ENCODE measurements at places on chromosomes 13 and 19.

- no peak for DNase-seq
Observed at GRCh38 chr13:65911546-65912193, 1318.5 kb downstream of the PCDH9 start.

GRCh38 chr19:33715462-33715861, 81.2 kb upstream of the KCTD15 start:
- no peak for DNase-seq

- DNase-seq = peak; percentile 45
Observed at GRCh38 chr13:76885203-76886004, 801 bp downstream of the KCTD12 start.

DNA sequence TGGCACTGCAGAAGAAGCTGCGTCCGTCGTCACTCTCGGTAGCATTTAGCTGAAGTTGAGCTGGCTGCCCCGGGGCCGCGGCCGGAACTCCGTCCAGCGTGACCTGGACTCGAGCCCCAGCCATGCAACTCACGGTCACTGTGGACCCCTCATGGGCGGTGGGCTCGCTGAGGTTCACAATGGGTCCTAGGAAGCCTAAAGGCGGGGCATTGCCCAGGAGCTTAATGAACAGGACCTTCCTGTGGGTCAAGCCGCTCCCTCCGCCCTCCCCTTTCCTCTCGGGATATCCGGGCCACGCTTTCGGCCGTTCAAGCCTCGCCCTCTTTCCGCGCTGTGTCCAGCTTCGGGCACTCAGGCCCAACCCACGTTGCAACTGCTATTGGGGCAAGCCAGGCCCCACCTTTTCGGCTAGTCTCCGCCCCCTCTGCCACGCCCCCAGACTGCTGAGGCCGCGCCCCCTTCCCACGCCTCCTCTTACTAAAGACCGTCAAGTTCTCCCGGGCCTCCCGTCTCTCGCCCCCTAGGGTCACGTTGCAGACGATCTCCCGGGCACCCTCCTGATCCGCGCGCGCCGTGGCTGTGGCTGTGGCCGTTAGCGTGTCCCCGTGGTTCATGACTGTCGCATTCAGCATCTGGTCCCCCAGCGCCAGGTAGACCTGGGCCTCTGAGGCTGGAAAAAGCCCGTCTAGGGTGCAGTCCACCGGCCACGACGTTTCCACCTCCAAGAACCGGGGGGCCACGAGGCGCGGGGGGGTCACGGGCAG, 1.4 kb upstream of the RAVER1 start:
- DNase-seq = peak; percentile 28

- no peak for DNase-seq
Observed at GRCh38 chr13:77623806-77624205, 73.7 kb upstream of the SLAIN1 start.

- no peak for DNase-seq
Observed at GRCh38 chr13:21528616-21529015, 69.5 kb upstream of the ZDHHC20 start.

DNA sequence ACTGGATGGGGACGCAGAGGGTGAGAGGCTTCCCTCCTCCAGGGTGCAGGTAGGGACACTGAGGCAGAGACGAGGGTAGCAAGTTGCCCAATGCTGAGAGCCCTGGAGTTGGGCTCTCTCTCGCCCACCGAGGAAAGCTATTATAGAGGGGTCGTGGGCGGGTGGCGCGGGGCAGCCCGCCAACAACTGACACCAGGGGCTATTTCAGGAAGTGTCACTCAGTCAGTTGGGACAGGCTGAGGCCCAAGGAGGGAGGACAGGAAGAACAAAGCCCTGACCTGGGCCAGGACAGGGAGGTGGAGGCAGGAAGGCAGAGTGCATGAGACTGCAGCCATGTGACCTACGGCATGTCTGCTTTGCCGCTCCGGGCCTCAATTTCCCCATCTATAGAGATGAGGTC, 29.9 kb downstream of the TINCR start:
- DNase-seq = no peak

- no peak for DNase-seq
Observed at GRCh38 chr13:41962994-41963393, 2.1 kb upstream of the VWA8 start.

GRCh38 chr13:73039201-73040108, 19.4 kb upstream of the KLF5 start:
- DNase-seq = no peak

DNA sequence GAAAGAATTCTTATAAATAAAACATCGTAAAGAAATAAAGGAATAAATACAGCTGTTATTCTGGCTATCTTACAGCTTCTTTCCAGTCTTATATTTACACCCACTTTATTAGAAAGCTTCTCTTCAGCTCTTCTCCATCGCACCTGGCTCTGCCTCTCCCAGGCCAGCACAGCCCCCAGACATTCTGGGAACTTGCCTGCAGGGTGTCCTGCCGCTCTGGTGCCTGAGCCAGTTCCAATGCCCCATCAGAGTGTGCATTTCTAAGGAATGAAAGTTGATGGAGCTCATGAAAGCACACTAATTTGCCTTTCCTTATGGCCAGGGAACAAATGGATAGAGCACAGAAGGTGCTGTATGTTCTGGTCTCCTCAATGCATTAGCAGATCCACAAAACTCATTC, 68.7 kb downstream of the MIPEP start:
- DNase-seq = no peak

DNA sequence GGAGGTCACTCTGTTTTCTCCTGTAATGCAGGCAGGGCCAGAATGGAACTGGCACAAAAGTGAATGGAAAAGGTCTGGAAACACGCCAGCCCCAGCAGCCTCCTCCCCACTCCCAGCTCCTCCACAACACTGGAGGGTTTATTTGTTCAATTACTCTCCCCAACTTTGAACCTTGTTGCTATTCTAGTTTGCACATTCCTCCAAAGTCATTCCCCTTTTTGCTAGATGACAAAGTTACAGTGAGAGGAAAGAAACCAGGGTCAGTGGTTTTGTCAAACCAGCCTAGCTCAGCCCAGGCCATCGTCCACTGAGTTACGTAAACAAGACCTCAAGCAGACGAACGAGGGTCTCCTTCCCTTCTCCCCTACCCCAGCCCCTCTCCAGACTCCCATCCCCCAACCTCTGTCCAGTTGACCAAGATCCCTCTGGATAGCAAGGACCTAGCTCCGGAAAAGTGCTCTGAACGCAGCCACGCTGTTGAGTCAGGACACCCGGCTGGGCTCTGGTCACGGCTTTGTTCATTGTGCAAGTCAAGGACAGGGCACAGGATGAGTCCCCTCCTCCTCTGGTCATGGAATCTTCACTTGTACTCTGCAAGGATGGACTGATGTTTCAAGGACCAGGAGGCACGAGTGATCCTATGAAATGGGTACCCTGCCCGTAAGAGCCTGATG, 180.0 kb downstream of the USP12 start:
- no peak for DNase-seq

DNA sequence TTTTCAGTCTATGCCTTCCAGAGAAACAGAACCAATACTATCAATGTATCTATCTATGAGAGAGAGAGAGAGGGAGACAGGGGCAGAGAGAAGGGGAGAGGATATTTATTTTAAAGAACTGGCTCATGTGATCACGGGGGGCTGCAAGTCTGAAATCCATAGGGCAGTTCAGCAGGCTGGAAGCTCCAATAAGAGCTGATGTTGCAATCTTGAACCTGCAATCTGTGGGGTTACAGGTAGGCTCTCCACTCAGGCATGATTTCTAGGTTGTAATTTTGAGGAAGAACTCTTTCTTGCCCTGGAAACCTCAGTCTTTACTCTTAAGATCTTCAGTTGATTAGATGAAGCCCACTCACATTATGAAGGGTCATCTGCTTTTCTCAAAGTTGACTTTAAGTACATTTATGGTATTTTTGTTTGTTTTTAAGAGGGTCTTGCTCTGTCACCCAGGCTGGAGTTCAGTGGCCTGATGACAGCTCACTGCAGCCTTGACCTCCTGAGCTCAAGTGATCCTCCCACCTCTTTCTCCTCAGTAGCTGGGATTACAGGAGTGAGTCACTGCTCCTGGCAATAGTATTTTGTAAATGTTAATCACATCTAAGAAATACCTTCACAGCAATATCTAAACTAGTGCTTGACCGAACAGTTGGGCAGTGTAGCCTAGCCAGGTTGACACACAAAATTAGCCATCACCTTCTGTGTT, 376.4 kb downstream of the FGF9 start:
- no peak for DNase-seq

DNA sequence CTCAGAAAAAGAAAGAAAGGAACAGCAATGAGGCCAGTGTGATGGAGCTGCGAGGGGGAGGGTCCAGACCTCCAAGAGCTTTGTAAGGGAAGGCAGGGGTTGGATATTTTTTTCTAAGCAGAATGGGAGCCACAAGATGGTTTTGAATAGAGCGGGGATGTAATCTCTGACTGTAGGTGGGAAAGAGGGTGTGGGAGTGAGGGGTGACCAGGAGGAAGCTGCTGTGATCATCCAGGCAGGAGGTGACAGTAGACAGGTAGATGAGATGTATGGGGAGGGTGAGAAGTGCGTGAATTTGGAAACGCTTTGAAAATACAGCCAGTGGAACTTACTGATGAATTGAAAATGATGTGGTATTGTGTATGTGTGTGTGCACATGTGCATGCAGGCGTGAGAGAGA, 7.4 kb downstream of the IFNL2 start:
- no peak for DNase-seq

DNA sequence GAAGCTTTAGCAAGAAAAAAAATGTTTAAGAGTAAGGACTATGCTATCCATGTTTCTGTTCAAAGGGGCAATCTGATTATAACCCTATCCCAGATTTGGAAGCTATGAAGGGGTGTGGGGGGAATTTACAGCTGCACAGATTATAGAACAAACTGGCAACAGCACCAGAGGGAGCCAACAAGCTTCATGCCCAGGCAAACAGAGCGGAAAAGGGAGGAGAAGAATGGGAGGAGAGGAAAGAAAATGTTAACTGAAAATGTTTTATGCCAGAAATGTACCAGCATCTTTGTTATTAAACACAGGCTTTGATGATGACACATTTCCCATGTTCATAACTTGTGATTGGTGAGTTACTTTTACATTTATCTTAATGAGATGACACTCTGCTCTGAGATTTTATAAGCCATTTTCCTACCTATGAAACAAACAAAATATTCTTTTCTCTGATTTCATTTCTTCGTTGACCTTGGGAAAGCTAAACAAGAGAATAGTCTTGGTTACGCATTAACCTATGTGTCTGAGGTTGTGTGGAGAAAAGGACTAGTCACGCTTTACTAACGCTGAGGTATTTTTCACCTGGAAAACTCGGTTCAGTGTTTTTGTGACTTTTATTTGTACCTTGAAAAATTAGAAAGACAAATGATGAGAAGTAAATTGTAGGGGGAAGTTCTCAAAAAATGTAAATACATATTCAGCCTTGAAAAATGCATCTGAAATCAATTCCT, 235.8 kb upstream of the MIR17HG start:
- no peak for DNase-seq

All from CD4-positive, alpha-beta T cell treated with Interleukin-4 for 1 hour (primary cell).